Bronchial epithelial cell (primary cell): ENCODE measurements at places on chromosomes 4 and X. TPM values are rescaled to one million over a fixed set of nuclear protein-coding genes. Genes with fewer than 3 reads are reported as not detected.

DSPP gene
- total RNA-seq: not detected in 2 replicates

MAPK10 gene
- 3.4 and 5.4 TPM in 2 replicates for total RNA-seq

DNA sequence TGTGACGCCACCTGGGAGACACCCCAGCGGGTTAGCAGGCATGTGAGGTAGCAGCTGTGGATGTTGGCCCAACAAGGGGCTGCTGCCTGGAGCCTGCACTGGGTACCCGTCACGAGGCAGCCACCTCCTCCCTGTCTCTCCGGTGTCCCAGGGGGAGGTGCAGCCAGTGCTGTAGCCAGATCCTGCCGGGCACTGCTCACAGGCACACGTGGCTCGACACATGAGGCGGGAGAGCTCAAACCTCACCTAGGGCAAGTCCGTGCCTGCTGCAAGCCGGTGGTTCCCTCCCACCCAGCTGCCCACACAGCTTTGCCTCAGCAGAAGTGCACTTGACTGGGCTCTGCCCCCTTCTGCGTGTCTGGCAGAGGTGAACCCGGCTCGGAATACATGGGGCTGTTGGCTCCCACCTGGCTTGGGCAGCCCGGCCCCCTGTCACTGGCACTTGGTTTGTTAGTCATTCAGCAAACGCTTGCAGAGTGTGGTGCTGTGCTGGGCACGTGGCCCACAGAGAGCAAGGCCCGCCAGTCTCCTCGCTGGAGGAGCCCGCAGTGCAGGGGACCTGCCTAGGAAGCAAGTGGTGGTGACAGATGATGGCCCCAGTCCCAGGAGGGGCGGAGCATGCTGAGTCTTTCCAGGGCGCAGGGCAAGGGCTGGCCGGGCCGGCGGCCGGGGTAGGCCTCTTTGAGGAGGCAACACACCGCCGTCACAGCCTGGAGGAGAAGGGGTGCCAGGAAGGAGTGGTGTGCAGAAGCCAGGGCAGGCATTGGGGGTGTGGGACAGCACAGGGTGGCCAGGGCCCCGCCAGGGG is 10.1 kb upstream of the SH3TC1 start:
- peak; percentile 97 for DNase-seq

DNA sequence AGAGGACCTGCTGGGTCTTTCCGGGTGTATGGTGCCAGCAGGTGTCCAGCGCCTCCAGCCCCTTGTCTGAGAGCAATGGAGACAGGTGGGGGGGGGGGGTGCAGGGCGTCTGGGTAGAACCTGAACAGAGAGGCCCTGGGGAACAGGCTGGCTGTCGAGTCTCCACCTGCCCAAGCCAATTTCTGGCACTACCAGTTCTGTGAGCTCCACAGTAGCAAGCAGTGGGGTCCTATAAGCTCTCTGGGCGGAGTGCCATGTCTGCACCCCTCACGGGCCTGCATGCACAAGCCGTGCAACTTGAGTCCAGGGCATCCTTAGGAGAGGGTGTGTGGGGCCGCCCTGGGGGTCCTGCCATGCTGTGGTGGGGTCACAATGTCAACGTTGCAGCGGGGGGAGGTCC is 10.1 kb upstream of the FGFR3 start:
- peak; percentile 73 for DNase-seq

DNA sequence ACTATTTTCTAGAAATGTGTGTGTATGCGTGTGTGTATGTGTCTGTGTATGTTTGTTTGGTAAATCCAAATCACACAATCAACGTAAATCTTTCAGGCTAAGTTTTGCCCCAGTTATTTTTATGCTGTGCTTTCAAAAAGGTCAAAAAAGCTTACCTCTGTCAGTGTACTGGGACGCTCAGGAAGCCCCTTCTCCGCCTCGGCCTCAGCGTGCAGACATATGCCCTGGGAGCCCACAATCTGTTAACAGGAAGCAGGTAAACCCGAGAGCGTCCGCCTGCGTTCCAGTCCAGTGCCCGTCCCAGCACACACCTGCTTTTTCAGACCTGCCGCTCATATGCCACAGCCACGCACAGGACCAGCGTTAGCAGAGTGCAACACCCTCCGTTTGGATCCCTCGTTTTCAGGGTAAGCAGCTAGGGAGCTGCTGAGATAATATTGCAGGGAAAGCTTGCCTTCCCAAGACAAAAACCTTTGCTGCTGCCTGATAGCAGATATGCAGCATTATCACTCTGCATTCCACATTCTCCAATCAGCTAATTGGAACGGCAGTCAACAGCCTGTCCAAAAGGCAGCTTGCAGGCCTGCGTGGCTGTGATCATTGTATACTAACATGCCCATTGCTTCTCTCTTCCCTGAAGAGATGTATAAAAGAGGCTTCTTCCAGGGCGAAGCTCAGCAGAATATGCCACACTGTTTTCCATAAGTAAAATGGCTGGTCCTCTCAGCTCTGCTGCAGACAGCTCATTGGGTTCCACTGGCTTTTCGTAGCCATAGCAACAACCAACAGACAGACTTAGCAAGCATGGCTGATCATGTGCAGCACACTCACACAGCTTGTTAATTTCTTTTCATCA is at the start of gene SORBS2:
SORBS2 (minus strand) TSS at position 686 of the 856 bp plus-strand sequence. CDS start 121,623 bp downstream, outside the sequence.
- peak; percentile 83 for DNase-seq
